DMS53 (cell line): ENCODE measurements at places on chromosomes 7 and 10.

DNA sequence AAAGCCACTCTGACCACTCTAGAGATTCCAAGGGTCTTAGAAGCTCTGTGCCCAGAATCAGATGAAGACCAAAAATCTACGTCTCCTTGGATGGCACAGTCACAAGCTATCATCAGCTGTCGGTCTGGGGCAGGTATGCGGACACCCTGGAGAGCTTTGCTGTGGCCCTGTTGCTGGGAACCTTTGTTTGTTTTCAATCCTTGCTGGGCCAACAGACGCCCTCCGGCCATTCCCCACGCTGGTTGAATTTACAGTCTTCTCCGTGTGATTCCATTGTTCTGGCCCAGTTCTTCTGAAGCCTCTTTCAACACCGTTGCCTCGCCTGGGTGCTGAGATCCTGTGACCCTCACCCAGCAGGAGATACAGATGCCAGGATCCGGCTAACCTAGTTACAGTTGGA lies 149.4 kb upstream of the PFKP start:
- DNase-seq: no peak

DNA sequence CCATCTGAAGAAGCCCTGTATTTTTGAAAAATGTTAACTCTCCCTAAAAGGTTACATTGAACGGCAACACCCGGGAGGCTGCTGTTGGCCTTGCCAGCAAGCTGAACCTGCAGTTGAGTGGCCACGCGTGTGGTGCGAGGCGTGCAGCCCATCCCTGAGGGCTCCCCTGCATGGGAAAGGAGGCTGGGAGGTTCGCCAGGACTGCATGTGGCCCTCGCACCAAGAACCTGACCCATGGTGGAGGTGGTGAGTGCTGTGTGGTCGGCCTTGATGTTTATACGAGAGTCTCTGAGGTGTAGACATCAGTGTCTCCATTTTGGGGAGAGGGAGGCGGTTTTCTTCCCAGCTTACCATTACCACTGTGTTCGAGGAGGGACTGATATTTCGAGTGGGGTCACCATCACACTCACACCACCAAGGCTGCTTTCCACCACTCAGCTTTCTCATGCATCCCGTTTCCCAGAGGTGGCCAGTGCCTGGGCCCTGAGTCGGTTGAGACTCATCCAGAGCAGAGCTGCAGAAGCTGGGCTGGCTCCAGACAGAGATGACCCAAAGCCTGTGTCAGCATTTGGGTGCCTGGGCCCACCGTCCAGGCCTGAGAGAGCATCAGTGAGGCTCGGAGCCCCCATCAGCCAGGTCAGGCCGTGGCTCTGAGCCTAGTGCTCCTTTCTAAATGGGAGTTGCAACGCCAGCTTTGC lies 222.6 kb downstream of the EBF3 start:
- no peak for DNase-seq

- DNase-seq: peak; percentile 65
Observed at GRCh38 chr10:3803927-3804741, 19.1 kb upstream of the KLF6 start.

DNA sequence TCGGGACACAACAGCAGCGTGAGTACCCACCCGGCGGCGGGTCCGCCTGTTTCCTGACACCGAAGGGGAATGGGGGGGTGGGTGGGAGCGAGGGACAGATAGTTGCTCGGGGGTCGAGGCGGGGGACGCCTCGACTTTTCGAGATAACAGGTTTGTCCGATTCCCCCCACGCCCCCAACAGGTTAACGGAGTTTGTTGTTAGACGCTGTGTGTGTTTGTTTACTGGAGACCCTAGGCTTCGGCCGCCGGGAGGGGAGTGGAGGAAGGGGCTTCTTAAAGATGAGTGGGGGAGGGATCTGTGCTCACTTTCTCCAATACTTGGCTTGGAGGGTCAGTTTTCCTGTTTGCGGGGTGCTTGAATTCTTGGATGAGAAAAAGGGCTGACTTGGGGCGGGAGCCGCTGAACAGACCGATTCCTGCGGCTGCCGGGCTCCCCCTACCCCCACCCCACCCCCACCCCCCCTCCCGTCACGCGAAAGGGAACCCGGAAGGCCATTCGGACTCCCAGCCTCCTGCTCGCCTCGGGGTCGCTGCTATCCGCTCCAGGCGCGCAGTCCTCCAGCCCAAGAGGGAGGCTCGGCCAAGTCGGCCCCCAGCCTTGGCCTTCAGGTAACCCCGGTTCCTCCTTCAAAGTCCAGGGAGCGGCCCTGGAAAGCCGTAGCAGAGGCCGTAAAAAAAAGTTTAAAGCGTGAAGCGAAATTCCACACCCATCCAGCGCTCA lies 1.0 kb downstream of the SORCS3 start:
- DNase-seq: no peak

GRCh38 chr10:79153745-79154144 lies 85.0 kb downstream of the ZMIZ1 start:
- DNase-seq: no peak

DNA sequence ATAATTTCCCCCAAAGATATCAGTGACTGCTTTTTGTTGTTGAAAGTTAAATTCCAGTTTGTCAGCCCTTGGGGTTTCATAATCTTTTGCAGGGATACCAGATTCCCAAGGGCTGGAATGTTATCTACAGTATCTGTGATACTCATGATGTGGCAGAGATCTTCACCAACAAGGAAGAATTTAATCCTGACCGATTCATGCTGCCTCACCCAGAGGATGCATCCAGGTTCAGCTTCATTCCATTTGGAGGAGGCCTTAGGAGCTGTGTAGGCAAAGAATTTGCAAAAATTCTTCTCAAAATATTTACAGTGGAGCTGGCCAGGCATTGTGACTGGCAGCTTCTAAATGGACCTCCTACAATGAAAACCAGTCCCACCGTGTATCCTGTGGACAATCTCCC lies 3.2 kb downstream of the CYP26A1 start:
- DNase-seq: no peak

DNA sequence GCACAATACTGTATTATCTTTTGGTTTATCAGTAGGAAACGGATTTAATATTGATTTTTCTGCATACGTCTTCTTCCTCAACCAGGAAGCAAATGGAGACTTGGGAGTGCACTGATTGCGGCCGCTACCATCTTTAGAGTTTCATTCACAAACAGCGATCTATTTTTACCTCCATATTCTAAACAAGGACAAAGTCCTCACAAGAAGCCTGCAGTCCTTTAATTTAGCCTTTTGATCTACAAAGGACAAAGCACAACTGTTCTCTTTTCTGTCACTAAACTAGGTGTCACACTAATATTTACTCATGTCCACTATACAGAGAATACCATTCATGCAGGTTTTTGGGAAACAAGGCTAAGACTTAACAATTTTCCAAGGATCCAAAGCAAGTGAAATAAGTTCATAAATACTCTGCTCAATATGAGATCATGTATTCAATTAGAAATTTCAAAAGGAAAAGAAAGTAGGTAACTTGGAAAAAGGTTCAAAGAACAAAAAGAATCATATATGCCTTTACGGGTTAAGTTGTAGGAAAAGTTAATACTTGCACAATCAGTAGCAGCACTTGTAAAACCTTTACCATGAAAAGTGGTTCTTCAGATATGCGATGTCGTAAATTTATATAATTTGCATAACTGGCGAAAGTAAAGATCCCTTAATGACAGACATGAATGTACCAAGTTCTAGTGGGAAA lies 92.1 kb downstream of the UPF2 start:
- DNase-seq: no peak
